ENCODE measurements at places on chromosomes 12 and 14.

GRCh38 chr12:1575408-1576401 lies 18.7 kb downstream of the FBXL14 start:
- DNase-seq = no peak

GRCh38 chr12:7832059-7832696 lies 40.5 kb downstream of the SLC2A14 start:
- DNase-seq = peak; percentile 73

GRCh38 chr12:70043490-70044138 lies 199.6 kb upstream of the CNOT2 start:
- DNase-seq = no peak

- DNase-seq = peak; percentile 82
These were observed 207.0 kb upstream of the CDKN3 start for GRCh38 chr14:54189748-54190354.

GRCh38 chr12:87930033-87930432 lies 99.2 kb downstream of the C12orf50 start:
- no peak for DNase-seq

- DNase-seq = no peak
These were observed 5.2 kb downstream of the DPF3 start for GRCh38 chr14:72888636-72889201.

DNA sequence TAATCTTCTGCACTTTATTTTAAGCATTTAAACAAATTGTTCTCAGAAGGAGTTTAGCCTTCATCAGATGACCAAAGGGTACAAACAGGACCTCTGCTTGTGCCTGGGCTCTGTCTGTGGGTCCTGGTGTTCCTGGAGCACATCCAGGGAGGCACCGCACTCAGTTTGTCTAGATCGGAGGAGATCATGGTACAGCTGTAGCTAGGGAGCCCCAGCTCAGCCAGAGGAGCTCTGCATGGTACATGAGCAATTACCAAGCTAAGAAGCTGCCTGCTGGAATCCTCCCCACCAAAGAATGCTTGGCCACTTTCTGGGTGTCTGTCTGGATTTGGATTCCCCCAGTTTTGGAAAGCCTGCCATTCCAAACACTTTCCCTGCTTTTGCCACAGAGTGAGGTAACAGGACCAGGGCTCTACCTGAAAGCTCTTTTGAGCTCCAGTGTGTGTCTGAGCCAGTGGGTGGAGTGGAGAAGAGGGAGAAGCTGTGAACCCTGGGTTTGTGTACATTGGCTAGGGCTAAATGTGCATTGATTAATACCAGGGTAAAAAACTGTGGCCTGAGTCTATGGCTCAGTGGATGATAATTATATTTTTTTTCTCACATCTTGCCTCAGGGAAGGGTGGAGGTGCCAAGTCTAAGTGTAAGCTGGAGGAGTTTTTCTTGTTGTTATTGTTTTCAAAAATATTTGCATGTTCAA lies 163.7 kb upstream of the IGF1 start:
- no peak for DNase-seq

- no peak for DNase-seq
These were observed 118.1 kb downstream of the TRAFD1 start for GRCh38 chr12:112243255-112244110.

GRCh38 chr14:75333606-75334548 lies 55.2 kb downstream of the FOS start:
- no peak for DNase-seq

DNA sequence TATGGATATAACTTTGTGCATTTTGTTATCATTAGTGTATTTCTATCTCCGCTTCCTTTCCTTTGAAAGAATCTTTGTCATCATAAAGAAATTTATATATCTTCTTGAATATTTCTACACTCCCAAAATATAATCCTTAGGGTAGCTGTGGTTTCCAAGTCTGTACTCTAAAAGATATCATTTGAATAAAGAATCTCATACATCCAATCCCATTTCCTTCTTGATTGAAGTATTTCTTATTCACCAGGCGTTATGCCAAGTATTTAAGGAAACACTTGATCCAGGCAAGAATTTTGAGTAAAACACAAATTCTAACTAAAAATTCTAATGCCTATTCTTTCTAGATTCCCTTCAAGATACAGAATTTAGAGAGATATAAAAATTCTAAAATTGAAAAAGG lies 821.8 kb downstream of the GALC start:
- DNase-seq = no peak

DNA sequence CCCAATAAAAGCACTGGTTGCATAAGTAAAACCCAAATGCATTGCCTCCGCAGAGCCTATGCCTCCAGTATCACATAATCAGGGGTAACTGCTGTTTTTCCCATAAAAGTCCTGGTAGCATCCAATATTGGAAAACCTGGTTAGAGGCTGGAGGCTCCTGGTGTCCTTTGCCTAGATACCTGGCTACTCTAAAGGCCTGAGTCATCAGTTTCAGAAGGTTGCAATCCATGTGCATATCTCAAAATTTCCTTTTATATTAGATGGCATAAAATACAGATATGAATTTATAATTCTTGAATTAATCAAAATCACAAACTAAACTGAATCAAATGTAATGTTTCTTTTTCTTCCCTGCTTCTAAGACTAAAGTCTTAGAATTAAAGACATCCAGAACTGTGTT lies 164.2 kb upstream of the DCN start:
- DNase-seq = no peak

DNA sequence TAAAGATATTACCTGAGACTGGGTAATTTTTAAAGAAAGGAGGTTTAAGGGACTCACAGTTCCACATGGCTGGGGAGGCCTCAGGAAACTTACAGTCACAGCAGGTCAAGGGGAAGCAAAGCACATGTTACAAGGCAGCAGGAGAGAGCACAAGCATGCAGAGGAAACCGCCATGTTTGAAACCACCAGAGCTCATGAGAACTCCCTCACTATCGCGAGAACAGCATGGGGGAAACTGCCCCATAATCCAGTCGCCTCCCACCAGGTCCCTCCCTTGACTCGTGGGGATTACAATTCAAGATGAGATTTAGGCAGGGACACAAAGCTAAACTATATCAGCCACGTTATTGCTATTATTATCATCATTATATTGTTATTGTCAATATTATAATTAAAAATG lies 138.7 kb downstream of the RIMBP2 start:
- no peak for DNase-seq

DNA sequence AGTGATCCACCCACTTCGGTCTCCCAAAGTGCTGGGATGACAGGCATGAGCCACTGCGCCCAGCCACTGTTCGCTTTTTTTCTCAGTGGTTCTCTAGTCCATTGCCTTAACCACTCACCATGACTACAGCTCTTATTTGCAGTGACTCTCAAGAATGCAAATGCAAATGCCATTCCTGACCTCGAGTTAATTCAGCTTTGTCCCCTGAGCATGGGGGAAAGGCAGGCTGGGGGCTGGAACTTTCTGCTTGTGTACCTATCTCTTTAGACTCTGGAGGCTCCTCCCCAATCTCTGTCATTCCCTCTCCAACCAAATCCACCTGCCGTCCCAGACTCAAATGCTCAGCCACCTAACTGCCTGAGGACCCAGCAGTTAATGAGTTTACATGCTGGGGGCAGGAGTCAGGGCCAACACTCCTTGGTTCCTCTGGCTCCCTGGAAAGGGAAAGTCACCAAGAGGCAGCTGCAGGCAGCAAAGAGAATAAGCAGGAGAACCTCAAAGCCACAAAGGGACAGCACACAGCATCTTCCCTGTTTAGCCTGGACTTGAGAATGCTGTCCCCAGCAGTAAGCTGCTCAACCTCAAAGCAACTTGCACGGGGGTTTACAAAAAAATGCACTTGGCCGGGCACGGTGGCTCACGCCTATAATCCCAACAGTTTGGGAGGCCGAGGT lies 5.3 kb upstream of the HNF1A start:
- DNase-seq = no peak

- no peak for DNase-seq
These were observed 32.7 kb downstream of the DDX47 start for GRCh38 chr12:12845794-12846243.

- no peak for DNase-seq
These were observed 310.6 kb downstream of the NPAS3 start for GRCh38 chr14:33249233-33249820.

GRCh38 chr14:36478782-36479181 lies 41.2 kb downstream of the NKX2-1 start:
- DNase-seq = peak; percentile 65

GRCh38 chr12:107119091-107119490 lies 25.7 kb upstream of the CRY1 start:
- no peak for DNase-seq

DNA sequence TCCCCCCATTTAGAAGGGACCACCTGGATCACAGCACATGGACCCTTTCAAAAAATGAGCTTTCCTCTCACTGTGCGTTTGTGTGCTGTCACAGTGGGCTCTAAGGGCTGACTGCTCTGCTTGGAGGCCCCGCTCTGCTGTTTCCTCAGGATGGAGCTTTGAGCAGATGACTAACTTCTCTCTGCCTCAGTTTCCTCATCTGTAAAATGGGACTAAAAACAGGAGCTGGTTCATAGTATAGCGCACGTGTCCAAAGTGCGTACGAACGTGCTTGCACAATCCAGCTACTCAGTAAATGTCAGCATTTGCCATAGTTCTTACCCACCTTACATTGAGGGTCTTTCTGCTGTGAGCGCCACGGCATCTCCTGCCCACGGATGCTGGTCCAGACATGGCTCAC lies 12.7 kb upstream of the DNAH10 start:
- DNase-seq = no peak

- no peak for DNase-seq
These were observed 46.0 kb upstream of the FOS start for GRCh38 chr14:75232597-75232996.

DNA sequence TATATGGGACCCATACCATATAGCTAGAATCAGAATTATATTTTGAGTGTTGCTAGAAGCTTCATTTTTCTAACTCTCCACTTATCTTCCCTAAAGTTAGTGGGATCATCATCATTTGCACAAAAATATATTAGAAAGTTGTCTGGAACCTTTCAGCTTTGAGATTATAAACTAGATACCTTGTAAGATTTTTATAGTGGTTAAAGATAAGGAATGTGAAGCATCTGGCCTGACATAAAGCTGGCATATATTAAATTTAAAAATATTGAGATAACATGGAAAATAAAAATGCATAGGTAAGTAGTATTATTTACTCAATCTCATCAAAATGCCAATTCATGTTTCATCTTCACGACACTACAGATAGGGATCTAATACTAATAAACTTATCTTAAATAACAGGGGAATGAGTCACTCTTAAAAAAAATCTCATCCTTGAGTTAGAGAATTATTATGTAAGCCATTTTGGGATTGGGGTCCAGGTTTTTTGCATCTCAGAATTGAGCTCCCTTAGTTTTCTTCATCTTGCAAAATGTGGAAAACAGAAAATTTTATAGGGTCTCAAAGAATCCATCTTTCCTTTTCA lies 318.5 kb downstream of the KCNC2 start:
- DNase-seq = no peak

GRCh38 chr12:11758510-11759493 lies 109.3 kb downstream of the ETV6 start:
- DNase-seq = no peak

DNA sequence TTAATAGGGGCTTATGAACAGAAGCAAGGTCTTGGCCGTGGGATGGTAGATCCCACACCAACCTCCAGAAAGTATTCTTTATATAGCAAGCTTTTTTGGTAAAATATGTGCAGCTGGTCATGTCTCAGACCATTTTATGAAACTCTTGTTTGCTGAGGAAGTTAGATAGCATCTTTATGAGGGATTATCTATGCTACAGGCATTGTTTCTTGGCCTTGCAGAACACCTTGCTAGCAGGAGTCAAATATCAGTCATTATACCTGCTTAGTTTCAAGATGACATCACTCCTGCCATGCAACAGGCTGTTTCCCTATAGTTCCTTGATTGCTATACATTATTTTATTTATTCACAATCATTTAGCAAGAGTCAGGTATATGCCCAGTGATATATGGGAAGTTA lies 84.8 kb upstream of the LRFN5 start:
- no peak for DNase-seq

- no peak for DNase-seq
These were observed 40.8 kb upstream of the CSRP2 start for GRCh38 chr12:76919383-76920171.

DNA sequence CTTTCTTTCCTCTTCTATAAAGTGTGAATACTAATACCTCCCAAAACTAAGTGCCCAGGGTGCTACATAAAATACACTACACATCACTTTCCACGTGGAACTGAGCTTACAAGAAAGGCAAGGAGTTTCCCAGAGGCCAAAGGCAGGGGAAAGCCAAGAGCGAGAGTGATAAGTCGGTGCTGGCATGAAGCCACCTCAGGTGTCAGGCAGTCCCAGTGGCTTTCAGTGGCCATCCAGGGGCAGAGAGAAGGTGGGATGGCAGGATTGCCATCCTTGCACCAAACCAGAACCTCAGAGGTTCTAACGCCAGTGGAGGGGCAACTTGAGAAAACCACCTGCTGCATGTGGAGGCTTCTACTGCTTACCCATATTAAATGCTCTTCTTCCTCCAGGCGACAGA lies 79.7 kb upstream of the DIO3 start:
- no peak for DNase-seq

DNA sequence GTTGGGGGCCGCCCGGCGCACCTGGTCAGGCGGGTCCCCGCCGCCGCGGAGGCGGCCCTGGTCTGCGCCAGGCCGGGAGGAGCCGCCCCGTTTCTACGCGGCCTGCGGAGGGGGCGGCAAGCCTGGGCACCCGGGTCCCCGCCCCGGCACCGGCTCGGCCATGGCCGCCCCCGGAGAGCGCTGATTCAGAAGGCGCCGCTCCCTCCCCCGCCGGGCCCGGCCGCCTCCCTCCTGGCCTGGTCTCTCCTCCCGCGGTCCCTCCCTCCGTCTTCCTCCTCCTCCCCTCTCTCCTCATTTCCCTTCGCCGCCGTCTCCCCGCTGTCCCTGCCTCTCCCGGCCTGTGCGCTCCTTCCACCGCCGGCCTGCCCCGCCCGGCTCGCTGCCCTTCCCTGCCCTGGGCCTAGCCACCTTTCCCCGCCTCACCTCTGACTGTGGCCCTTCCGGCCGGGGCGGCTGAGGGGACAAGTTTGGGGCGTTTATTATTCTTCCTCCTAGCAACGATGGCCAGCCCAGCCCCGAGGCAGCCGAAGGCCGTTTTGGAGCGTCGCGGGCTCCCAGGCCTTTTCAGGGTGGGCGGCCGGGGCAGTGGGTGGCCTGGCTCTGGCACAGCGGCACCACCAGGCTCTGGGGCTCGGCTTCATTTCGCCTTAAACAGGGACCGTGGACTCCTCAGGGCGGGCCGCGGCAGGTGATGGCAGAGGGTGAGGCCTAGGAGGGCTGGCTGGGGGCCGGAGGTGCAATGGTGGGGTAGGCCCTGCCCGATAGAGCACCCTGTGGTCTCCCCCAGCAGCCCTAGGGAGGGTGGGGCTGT lies 768 bp downstream of the CEP170B start:
- peak; percentile 74 for DNase-seq

GRCh38 chr14:105107781-105108515 lies 42.7 kb upstream of the GPR132 start:
- no peak for DNase-seq

- peak; percentile 82 for DNase-seq
These were observed 192.6 kb upstream of the HMGA2 start for GRCh38 chr12:65631621-65632111.

GRCh38 chr14:61653507-61653906 lies 41.8 kb upstream of the HIF1A start:
- no peak for DNase-seq

GRCh38 chr14:55099756-55100155 lies 29.3 kb upstream of the LGALS3 start:
- DNase-seq = no peak
